ENCODE measurements at places on chromosomes 4 and X. TPM values are rescaled to one million over a fixed set of nuclear protein-coding genes. Genes with fewer than 3 reads are reported as not detected.

DNA sequence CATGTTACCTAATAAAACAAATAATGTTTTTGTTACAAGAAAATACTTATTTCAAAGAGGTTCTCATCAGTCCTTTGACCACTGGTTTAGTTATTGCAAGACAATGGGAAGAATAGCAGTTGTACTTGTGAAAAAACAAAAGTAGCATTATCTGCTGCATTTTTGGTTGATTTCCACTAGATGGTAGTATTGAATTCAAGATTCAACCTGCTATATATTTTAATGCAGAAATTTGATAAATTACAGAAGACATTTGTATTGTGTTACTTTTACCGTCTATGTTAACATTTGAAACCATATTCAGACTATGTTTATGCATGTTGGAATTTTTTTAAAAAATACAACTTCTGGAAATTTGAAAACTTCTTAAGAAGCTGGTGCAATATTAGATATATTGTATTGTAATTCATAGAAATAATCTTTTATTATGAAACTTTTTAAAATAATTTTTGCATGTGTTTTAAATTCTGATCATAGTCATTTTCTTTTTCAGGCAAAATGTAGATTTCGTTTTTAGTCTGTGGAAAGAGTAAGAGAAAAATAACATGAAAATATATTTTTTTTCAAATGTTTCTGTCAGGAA lies 56.4 kb downstream of the SPCS3 start:
- H3K27ac ChIP-seq, result no peak overlapping the region
- no peak overlapping the region for H3K4me3 ChIP-seq
- H3K27me3 ChIP-seq, result no peaks in the 10 kb centered on the region
- no peaks in the 10 kb centered on the region for H3K36me3 ChIP-seq
- no peak for DNase-seq

DNA sequence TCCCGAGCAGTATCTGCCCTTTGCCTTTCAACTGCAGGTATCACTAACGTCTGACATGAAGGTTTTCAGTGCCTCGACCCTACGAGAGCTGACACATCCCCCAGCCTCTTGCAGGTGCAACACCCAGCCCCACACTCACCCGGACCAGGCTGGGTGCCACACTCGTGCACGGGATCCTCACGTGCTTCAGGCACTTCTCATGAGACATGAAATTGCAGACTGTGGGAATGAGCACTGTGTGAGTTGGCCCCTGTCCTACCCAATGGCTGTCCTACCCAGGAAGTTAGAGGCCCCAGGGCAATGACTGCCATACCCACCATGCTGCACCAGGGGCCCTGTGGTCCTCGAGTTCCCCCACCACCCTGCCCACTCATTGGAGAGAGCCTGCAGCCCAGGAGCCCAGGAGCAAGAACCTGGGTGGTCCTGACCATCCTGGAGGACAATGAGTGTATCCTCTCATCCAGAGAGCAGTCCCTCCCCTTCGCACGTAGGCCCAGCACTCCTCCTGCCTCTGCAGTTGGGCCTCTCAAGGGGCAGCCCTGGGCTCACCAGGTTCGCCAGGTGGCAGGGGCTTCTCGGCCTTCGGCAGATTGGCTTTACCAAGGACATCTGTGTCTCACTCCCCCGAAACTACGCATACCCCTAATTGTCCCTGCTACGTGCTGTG lies 2.4 kb downstream of the DGKQ start:
- H3K27me3 ChIP-seq, result no peaks in the 10 kb centered on the region
- H3K36me3 ChIP-seq, result peaks cover 7% of the 10 kb centered on the region
- H3K4me3 ChIP-seq, result no peak overlapping the region
- no peak for DNase-seq
- H3K27ac ChIP-seq, result no peak overlapping the region

GRCh38 chr4:70997546-70997945 lies 4.1 kb downstream of the DCK start:
- no peak for DNase-seq
- peaks cover 73% of the 10 kb centered on the region for H3K4me1 ChIP-seq
- peaks cover 8% of the 10 kb centered on the region for H3K36me3 ChIP-seq
- peak overlapping the region; percentile 80 for H3K27ac ChIP-seq
- H3K4me3 ChIP-seq, result peak overlapping the region; percentile 12

- no peak overlapping the region for H3K4me3 ChIP-seq
- H3K27ac ChIP-seq, result no peak overlapping the region
- no peaks in the 10 kb centered on the region for H3K27me3 ChIP-seq
- H3K36me3 ChIP-seq, result no peaks in the 10 kb centered on the region
- no peak for DNase-seq
- no peaks in the 10 kb centered on the region for H3K4me1 ChIP-seq
These were observed 260.5 kb upstream of the DDX53 start for GRCh38 chrX:22739276-22739675.

DNA sequence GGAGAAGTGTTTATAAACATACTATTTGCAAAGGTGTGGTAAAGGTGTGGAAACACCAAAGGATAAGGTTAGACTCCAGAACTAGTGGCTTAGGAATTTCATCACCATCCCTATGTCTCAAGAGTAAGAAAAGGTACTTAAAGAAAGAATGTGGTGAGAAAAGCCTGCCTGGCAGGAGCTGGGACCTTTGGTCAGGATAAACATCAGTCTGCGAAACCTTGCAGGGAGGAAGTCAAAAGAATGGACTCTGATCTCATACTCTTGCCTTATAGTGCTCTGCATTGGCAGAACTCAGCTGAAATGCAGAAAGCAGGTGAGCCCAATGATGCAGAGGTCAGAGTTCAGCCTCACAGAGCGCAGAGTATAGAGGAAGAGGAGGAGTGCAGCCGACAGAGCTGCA lies 97.2 kb upstream of the NR3C2 start:
- H3K36me3 ChIP-seq, result no peaks in the 10 kb centered on the region
- no peak overlapping the region for H3K4me3 ChIP-seq
- H3K27ac ChIP-seq, result no peak overlapping the region
- H3K4me1 ChIP-seq, result no peaks in the 10 kb centered on the region
- DNase-seq, result no peak

DNA sequence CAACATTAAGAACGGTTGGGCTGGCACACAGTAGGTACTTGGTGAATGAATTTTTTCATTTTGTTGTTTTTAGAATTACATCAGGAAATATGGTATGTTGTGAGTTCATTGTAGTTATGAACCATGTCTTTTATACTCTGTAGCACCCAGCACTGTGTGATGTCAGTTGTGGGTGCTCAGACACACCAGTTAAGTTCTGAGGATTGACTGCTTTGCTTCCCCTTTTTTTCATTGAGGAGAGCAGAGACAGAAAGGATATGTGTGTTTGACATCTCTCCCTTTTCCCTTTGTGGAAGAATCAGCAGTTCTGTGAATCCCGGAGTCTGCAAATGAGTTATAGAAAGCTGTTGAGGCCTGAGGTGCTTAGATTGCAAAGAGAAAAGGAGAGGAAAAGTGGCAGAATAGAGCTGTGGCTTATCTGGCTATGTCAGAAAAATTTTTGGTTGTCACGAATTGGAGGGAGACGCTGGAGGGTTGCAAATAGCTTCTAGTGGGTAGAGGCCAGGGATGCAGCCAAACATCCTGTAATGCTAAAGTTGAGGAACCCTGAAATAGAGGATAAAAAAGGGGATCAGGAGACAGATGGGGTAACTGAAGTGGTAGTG lies 13.1 kb downstream of the SMAD1 start:
- no peaks in the 10 kb centered on the region for H3K27me3 ChIP-seq
- no peaks in the 10 kb centered on the region for H3K4me1 ChIP-seq
- DNase-seq, result no peak
- H3K4me3 ChIP-seq, result no peak overlapping the region

- H3K27ac ChIP-seq, result no peak overlapping the region
- no peak overlapping the region for H3K4me3 ChIP-seq
- no peaks in the 10 kb centered on the region for H3K27me3 ChIP-seq
These were observed 83.7 kb downstream of the FREM3 start for GRCh38 chr4:143616771-143617170.

DNA sequence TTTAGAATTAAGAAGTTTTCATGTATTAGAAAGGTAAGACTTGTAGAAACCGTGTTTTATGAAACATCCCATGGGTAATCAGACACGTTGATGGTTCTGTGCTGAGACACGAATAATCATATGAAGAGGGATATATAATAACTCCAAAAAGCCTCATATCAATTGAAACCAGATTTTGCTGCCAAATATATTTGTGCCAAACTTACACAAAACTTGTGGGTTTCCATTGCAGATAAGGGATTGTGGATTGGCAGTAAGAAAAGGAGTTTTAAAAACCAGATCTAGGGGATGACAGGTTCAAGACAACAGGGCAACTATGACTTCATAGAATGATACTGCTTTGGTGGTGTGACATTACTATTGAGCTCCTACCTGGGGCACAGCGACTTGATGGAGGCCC lies 616.1 kb downstream of the BCOR start:
- H3K27me3 ChIP-seq, result no peaks in the 10 kb centered on the region
- no peak for DNase-seq
- H3K4me3 ChIP-seq, result no peak overlapping the region
- H3K36me3 ChIP-seq, result no peaks in the 10 kb centered on the region
- no peaks in the 10 kb centered on the region for H3K4me1 ChIP-seq

DNA sequence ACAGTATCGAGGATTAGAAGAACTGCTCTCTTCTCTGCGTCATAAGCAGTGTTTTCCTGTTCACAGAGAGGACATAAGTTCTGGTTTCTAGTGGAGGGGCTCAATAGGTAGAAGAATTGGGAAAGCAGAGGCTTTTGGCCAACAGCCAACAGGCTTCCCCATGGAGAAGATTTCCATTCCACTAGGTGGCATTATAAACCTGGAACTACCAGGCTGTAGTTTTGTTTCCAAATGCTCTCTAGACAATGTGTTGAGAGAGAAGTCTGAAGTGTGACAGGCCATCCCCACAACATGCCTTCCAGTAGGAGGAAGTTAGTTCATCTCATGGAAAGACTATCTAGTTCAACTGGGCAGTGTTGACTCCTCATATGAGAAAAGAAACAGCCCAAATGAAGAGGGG lies 63.8 kb upstream of the ANXA10 start:
- no peaks in the 10 kb centered on the region for H3K36me3 ChIP-seq
- no peak overlapping the region for H3K4me3 ChIP-seq
- no peaks in the 10 kb centered on the region for H3K27me3 ChIP-seq
- H3K27ac ChIP-seq, result no peak overlapping the region
- no peaks in the 10 kb centered on the region for H3K4me1 ChIP-seq

GRCh38 chr4:114782415-114783214 lies 184.0 kb downstream of the UGT8 start:
- H3K27me3 ChIP-seq, result no peaks in the 10 kb centered on the region
- no peaks in the 10 kb centered on the region for H3K36me3 ChIP-seq
- no peak overlapping the region for H3K27ac ChIP-seq

- no peak overlapping the region for H3K4me3 ChIP-seq
- no peaks in the 10 kb centered on the region for H3K4me1 ChIP-seq
- DNase-seq, result no peak
- H3K36me3 ChIP-seq, result no peaks in the 10 kb centered on the region
- no peaks in the 10 kb centered on the region for H3K27me3 ChIP-seq
These were observed 45.1 kb upstream of the LAMP2 start for GRCh38 chrX:120514236-120514635.

DNA sequence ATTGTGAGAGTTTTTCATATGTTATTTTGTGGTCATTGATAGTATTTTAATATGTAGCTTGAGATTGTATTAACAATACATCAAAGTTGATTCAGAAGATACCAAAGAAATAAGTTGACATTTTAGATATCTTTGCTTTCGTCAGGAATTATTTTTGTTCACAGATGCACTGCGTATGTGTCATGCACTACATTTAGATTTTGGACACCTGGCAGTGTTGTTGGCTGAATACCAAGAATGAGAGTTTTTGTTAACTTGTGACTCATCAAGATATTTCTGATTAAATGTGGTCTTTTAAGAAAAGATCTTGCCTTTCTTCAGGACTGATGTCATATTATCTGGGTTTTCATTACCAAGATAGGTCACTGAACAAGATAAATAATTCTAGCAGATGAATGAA lies 633.4 kb downstream of the CENPC start:
- H3K36me3 ChIP-seq, result no peaks in the 10 kb centered on the region
- no peaks in the 10 kb centered on the region for H3K27me3 ChIP-seq
- no peak for DNase-seq
- no peaks in the 10 kb centered on the region for H3K4me1 ChIP-seq

TRMT44 gene
- polyA plus RNA-seq, result 11.7 TPM

HTT gene
- polyA plus RNA-seq, result 0.57 TPM
